ENCODE measurements at places on chromosomes 4 and X. TPM values are rescaled to one million over a fixed set of nuclear protein-coding genes. Genes with fewer than 3 reads are reported as not detected.

The GABRG1 gene
- not detected for total RNA-seq

The CLCN4 gene
- 3.1 TPM for total RNA-seq

The ARL9 gene
- not detected for total RNA-seq

The NRK gene
- 0.05 TPM for total RNA-seq

The HNRNPD gene
- 357 TPM for total RNA-seq

The ETDB gene
- total RNA-seq: not detected

DNA sequence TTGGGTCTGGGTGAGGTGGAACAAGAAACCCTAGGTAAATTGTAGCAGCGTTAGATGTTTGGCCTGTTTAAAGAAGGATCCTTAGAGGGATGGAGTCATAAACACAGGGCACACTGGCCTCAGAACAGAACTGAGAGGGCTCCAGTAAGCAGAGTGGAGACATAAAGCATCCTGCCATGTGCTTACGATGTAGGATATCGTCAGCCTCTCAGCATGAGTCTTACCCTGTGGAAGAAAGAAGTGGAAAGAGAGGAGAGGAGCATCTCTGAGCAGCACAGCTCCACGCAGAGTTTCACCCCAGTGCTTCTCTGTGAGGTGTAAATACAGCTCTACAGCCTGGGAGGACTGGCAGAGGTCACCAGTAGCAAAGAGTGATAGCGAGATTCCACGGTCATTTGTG is 27.8 kb upstream of the SORBS2 start:
- H3K27ac ChIP-seq: no peak overlapping the region
- no peaks in the 10 kb centered on the region for H3K27me3 ChIP-seq
- peaks cover 8% of the 10 kb centered on the region for H3K4me1 ChIP-seq
- H3K36me3 ChIP-seq: no peaks in the 10 kb centered on the region
- no peak for DNase-seq

DNA sequence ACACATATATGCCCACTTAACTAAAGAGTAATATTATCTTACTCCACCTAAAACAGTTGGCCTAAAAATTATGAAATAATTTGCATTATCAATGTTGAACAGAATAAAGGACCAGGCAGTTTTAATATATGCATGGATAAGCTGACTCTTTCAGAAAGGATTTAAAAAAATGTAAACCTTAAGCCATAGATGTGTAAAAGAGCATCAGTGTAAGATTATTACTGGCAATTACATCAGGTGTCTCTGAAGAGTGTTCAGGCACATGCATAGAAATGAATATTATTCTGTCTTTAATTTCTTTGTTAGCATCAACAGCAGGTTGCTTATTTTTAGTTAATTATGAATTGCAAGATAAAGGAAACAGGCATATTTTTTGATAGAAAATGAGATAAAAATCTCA is 1353.8 kb downstream of the C4orf33 start:
- DNase-seq: no peak
- H3K36me3 ChIP-seq: no peaks in the 10 kb centered on the region
- no peak overlapping the region for H3K27ac ChIP-seq
- H3K27me3 ChIP-seq: no peaks in the 10 kb centered on the region

DNA sequence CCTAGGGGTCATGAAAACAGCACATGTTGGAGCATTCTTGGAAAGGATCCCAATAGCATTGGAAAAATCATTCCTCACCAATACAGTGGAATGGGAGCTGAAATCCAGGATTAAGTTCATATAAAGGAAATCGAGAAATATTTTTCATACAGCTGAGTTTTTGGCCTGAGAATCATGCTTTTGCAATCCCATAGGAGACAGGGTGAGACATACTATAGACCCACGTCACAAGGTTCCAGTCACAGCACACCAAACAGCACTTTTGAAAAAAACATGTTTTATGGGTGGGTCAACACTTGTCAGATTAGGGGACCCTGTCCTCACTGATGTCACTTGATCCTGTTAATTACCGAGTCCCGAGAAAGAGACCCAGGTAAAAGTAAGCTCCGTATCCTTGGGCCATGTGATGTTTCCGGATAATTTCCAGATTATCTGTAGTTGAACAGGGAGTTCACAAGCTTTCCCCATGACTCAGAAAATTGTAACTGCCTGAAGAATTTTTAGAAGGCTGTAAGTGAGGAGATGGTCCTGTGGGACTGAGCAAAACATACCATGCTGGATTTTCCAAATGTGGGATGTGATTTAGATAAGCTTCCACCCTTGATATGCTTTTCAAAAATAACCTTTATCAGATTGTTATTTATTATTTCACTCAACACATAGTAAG is 80.9 kb upstream of the TLR3 start:
- no peaks in the 10 kb centered on the region for H3K4me1 ChIP-seq
- no peak overlapping the region for H3K4me3 ChIP-seq
- no peak overlapping the region for H3K27ac ChIP-seq
- H3K36me3 ChIP-seq: no peaks in the 10 kb centered on the region
- DNase-seq: no peak

DNA sequence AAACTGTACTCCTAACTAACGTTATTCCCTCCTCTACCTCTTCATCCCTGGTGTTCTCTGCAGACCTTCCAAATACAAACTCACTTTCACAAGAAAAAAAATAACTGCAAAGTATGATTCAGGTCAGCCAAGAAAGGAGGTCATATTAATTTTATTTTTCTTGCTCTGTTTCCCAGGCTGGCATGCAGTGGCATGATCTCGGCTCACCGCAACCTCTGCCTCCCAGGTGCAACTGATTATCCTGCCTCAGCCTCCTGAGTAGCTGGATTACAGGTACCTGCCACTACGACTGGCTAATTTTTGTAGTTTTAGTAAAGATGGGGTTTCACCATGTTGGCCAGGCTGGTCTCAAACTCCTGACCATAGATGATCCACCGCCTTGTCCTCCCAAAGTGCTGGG is 156.6 kb downstream of the CHIC2 start:
- no peak overlapping the region for H3K27ac ChIP-seq
- peaks cover 11% of the 10 kb centered on the region for H3K27me3 ChIP-seq
- no peak overlapping the region for H3K4me3 ChIP-seq
- H3K36me3 ChIP-seq: no peaks in the 10 kb centered on the region
- H3K4me1 ChIP-seq: peaks cover 2% of the 10 kb centered on the region
- DNase-seq: no peak

DNA sequence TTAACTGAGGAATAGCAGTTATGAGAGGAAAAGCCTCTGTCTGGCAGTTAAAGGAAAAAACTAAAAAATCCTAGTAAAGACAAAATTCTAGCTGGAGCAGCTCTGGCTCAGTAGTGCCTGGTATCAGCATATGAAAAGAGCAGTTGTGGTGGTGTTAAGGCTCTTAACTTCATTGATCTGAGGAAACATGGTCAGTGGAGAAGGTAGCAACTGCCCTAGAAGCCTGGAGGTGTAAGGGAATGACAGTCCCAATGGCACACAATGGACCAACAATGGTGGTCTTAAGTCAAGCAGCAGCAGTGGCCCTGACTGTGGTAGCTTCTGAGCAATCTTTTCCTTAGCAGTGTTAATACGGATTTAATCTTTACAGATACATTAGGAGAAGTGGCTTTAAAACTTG is 189.6 kb upstream of the POF1B start:
- H3K36me3 ChIP-seq: no peaks in the 10 kb centered on the region
- DNase-seq: no peak
- H3K4me3 ChIP-seq: no peak overlapping the region
- no peak overlapping the region for H3K27ac ChIP-seq

- H3K36me3 ChIP-seq: peaks cover 21% of the 10 kb centered on the region
- no peaks in the 10 kb centered on the region for H3K27me3 ChIP-seq
- H3K4me3 ChIP-seq: peak overlapping the region; percentile 98
Observed at GRCh38 chr4:56976283-56976836, 1.0 kb downstream of the NOA1 start.

DNA sequence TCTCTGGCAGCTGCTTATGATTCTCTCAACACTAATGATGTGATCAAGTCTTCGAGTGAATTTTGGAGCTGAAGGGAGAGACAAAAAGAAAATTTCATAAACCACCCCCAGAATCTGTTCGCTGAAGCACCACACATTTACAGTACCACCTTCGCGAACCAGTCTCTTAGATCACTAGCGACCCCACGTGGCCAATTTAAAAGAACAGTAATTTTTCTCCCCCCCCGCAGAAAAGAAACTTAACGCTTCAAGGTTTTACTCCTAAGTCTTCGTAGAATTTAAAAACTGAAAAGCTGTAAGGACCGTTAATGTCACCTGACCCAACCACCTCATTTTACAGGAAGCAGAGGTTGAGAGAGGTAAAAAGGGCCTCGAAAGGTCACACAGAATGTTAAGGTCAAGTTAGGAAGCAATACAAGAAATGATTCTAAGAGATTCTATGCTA is 187.5 kb downstream of the QDPR start:
- peak; percentile 29 for DNase-seq
- no peaks in the 10 kb centered on the region for H3K36me3 ChIP-seq
- no peak overlapping the region for H3K27ac ChIP-seq
- no peak overlapping the region for H3K4me3 ChIP-seq
- 0 out of 2 replicates have a peak, but pooled peaks cover 3% of the 10 kb centered on the region for H3K27me3 ChIP-seq
- no peaks in the 10 kb centered on the region for H3K4me1 ChIP-seq

DNA sequence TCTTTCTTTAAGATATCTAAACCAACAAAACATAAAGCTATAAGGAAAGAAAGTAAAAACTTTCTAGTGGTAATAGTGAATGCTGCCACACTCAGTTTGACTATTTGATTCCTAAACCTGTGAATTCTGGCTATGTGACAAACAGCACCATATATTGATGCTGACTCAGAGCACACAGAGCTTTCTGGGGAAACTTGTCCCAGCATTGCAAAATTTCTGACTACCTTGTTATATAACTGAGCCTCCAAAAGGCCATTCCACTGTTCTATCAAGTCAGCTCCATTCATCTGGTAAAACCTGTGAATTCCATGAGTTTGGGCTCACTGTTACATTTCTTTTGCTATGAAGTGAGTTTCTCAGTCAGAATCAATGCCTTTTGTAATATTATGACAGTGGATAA is 1229.7 kb downstream of the PCDH18 start:
- no peaks in the 10 kb centered on the region for H3K4me1 ChIP-seq
- H3K4me3 ChIP-seq: no peak overlapping the region
- H3K36me3 ChIP-seq: no peaks in the 10 kb centered on the region
- no peak overlapping the region for H3K27ac ChIP-seq
- no peaks in the 10 kb centered on the region for H3K27me3 ChIP-seq

DNA sequence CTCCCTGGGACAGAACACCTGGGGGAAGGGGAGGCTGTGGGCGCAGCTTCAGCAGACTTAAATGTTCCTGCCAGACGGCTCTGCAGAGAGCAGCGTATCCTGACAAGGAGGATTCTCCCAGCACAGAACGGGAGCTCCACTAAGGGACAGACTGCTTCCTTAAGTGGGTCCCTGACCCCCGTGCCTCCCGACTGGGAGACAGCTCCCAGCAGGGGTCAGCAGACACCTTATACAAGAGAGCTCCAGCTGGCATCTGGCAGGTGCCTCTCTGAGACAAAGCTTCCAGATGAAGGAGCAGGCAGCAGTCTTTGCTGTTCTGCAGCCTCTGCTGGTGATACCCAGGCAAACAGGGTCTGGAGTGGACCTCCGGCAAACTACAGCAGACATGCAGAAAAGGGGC is 44.5 kb upstream of the FAAH2 start:
- no peaks in the 10 kb centered on the region for H3K27me3 ChIP-seq
- H3K4me3 ChIP-seq: no peak overlapping the region
- no peak for DNase-seq
- H3K27ac ChIP-seq: no peak overlapping the region
- no peaks in the 10 kb centered on the region for H3K4me1 ChIP-seq
- no peaks in the 10 kb centered on the region for H3K36me3 ChIP-seq

GRCh38 chr4:39977489-39978377 is at the start of gene PDS5A:
Gene PDS5A, minus strand, starts transcription at chr4:39977911. Its CDS starts 1,334 bp downstream, at chr4:39976577.
- DNase-seq: peak; percentile 72
- peak within 1 kb of the TSS; percentile 92 for H3K27ac ChIP-seq
- H3K4me1 ChIP-seq: peaks cover 15% of the 10 kb centered on the region
- H3K4me3 ChIP-seq: peak within 1 kb of the TSS; percentile 87
- peaks cover 14% of the 10 kb centered on the region for H3K36me3 ChIP-seq

DNA sequence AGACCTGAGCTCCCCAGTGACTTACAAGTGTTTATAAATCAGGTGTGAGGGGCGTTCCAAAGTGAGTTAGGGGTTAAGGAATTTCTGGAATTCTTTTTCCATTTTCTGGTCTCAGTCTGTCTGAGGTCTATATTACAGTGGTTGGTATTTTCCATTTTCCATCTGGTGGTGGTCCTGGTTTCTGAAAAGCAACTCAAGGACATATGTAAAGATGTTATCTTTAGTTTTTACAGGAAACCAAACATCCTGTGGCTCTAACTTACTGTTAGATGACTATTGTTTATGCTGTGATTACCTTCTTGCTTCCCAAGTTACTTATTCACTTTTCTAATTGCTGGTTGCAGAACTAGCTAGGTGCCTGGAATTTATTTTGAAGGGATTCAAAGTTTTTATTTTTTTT is 53.5 kb upstream of the IL21 start:
- no peak overlapping the region for H3K4me3 ChIP-seq
- peaks cover 6% of the 10 kb centered on the region for H3K4me1 ChIP-seq
- DNase-seq: no peak
- H3K36me3 ChIP-seq: no peaks in the 10 kb centered on the region
- no peak overlapping the region for H3K27ac ChIP-seq

- no peaks in the 10 kb centered on the region for H3K27me3 ChIP-seq
- no peak for DNase-seq
- no peaks in the 10 kb centered on the region for H3K36me3 ChIP-seq
- peaks cover 24% of the 10 kb centered on the region for H3K4me1 ChIP-seq
Observed at GRCh38 chr4:176198316-176198903, 3.0 kb upstream of the SPATA4 start.

GRCh38 chr4:1752284-1753041 is 31.1 kb downstream of the TACC3 start:
- no peak overlapping the region for H3K27ac ChIP-seq
- no peak overlapping the region for H3K4me3 ChIP-seq
